ENCODE measurements at places on chromosomes 13 and 19.

GRCh38 chr19:43688059-43688701 lies 18.2 kb upstream of the PLAUR start:
- DNase-seq = no peak

DNA sequence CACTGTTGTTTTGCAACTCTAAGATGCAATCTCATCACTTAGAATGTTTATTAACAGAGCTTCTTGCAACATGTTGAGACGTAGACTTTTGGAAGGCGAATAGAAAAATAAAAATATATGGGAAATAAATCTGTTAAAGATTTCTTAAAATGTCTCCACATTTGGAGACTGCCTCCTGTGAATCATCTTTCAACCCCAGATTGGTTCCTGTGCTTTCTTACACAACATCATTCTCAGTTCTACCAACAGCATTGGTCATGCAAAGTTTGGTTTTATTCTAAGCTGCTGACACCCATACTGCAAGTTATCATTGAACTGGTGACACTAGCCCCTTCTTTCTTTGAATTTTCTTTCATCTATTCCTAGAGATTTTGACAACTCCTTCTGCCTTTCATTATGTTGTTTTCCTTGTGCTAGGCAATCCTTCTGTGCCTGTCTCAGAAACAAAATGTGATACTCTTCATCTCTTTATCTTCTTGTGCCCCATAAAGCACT lies 1.6 kb upstream of the IGFL3 start:
- DNase-seq = no peak

- no peak for DNase-seq
Observed at GRCh38 chr13:43475140-43475539, 311.6 kb downstream of the ENOX1 start.

DNA sequence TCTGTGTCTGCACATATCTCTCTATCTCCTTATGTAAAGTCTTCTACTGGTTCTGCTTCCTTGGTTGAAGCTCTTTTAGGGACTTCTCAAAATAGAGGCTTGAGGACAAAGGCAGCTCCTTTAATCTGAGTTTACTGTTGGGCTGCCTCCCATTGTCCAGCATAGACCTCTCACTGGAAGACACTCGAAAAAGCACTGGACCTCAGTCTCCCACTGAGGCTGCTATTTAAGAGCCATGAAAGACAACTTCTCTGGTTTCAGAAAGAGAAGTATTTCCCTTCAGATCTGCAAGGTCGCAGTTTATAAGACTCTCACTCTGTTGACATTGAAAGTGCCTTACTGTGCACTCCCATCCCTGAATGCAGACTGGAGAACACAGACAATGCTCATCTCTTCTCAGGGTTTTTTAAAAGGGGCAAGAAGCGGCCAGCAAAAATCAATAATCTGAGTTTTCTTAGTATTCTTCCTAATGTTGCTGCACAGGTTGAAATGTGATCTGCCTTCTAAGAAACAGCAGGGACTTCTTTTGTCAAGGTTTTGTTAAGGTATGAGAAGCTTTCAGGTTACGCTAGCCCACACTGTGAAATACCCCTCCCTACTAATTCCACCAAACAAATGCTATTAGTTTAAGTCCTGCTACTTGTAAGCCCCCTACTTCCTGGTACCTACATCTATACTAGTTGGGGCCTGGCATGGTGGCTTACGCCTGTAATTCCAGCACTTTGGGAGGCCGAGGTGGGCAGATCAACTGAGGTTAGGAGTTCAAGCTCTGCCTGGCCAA lies 450.0 kb upstream of the SLC10A2 start:
- no peak for DNase-seq

GRCh38 chr19:19459707-19460251 lies 54.3 kb downstream of the GATAD2A start:
- no peak for DNase-seq

- DNase-seq = no peak
Observed at GRCh38 chr19:11164879-11165406, 9.4 kb upstream of the SPC24 start.

GRCh38 chr13:49063497-49063896 lies 87.8 kb downstream of the FNDC3A start:
- DNase-seq = no peak

GRCh38 chr13:71514900-71515743 lies 351.9 kb downstream of the DACH1 start:
- DNase-seq = no peak

DNA sequence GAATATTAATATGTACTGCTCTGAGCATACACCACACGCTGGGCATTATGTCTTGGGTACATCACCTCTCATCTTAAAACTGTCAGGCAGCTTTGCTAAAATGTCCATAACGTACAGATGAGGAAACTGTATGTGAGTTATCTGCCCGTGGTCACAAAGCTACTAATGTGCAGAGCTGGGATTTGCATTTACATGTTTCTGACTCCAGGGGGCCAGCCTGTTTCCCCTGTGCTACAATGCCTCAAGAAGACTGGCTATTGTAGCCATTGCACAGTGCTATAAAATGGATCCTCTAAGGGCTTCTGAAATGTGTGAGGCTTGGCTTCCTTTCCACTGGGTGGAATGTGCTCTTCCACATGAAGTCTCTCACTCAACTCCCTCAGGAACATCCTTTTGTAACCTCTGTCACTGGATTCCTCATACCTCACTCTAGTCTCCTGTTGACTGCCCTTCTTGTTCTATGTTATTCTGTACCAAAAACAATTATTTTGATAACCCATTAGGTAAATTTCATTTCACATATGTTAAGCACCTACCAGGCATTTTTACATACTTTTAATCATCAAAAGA lies 95.6 kb upstream of the HTR2A start:
- no peak for DNase-seq
